ENCODE measurements at places on chromosomes 6 and 20.

GRCh38 chr20:18165553-18165952, 27.9 kb downstream of the KAT14 start:
- no peak for DNase-seq

DNA sequence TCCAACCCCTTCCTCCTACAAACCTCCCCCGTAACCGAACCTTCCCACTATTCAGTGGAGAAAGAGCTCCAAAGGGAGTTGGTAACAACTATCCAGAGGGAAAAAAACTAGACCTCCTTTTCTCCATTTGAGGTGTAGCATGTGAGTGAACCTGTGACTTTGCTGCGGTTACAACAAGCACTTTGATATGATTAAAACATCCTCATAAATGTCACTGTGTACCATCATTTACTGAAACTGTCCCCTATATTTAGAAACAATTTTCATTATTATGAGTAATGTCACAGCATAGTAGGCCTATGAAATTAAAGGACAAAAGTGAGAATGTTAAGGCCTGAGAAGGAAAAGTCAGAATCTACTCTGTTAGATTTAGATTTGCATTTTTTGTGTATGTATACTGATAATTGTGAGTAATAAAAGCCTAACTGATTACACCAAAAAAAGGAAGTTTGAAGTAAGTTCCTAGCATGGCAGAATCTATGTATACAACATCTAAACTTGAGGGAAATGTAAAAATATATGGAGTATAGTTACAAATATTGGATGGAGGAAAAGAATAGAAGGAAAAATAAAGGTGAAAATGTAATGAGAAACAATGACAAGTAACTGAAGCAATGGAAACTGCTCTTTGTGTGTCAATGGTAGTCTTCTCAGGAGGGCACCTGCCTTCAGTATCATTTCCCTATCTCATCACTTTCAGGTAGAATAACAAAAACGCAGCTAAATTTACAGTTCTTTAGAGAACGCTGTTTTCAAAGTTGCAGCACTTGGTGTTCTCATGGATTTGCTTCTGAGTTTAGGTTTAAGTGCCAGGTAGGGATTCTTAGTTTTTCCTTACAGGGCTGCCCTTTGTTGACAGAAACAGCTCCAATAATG, 145.9 kb downstream of the IMPG1 start:
- DNase-seq = no peak

GRCh38 chr20:38023181-38024001, 9.9 kb downstream of the TTI1 start:
- DNase-seq = no peak

DNA sequence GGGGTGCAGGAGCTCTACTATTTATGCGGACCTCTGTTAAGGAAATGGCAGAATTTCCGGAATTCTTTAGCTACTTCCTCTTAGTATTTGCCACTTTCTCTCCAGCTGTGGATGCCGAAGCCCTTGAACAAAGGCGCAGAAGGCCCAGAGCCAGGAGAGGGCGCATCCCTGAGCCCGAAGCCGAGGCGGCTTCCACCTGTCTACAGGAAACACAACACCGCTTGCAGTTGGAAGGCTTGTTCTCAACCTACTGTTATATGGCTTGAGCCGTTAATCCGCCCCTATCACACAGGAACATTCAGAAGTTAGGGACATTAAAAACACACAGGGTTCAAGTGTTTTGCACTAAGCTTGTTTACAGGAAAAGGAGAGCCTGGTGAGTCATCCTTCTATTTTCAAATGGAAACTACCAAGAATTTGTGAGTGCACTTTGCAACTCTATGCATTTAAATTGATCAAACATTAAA, 417.1 kb downstream of the BCKDHB start:
- no peak for DNase-seq

- DNase-seq = no peak
These were observed 115.1 kb downstream of the QKI start for GRCh38 chr6:163529605-163530004.

DNA sequence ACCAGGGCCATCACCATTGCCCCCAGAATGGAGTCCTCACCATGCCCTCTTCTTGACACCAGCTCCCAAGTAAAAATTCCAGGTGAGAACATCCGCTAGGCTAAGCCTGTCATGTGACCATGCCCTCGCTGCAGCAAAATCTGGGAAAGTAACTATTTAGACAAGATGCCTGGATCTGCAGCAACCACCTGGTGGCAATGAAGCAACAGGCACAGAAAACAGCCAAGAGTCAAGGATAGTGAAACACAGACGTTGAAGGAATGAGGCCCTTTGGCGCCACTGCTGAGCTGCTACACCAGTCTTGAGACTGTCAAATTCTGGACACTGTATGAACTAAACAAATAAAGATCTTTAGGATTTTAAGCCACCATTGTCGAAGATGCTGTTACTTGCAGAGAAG, 30.1 kb upstream of the TGM6 start:
- DNase-seq = no peak

DNA sequence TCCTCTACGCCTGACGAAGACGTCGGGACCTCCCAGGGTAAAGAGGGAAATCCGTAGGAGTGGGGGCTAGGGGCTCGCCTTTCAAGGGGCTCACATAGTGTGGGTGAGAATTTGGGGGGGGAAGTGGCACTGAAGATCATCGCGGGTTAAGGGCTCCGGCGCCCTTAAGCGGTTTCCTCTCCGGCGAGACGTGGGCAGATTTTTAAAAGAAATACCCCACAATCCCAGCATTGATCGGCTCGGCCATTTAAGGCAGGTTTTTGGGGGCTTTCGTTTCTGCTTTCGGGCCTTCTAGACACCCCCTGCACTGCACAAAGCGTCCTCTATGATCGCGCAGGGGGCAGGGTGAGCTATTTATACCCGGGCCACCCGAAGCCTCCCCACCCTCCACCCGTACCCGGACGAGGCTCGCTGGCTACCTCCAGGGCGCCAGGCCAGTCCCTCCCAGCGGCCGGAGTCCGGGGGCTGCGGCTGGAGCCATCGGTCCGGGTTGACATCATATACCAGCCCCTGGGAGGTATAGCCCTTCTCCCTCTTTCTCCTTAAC, 1.2 kb downstream of the NKX2-2 start:
- no peak for DNase-seq

GRCh38 chr6:73523434-73524123, 2.7 kb upstream of the EEF1A1 start:
- DNase-seq = peak; percentile 86

DNA sequence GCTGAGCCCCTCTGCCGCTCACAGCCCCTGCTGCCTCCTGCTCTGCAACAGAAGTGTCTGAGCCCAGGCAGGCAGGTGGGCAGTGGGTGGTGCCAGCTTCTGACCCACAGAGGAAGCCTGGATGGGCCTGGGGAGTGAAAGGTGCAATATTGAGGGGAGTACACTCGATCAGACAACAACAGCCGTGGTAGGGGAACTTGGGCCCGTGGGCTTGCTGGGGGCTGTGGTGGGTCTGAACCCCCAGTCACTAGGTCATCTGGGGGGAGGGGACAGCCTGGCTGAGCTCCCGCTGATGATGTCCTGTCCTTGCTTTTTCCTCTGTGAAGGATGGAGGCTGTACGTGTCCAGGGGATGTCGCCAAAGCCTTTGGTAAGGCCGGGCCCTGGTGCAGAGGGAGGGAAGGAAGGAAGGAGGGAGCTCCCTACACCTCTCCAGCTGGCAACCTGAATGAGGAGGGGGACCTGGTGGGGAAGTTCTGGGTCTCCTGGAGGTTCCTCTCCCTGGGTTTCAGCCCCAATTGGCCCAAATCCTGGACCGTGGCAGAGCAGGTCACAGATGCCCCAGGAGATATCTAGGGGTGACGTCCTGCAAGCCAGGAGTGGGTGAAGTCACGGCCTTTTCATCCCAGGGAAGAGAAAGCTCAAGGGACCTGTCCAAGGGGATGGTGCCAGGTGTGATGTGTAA, 47.2 kb downstream of the GMPR start:
- no peak for DNase-seq

- DNase-seq = no peak
These were observed 2.1 kb upstream of the VSX1 start for GRCh38 chr20:25083773-25084625.

- peak; percentile 48 for DNase-seq
These were observed 3.5 kb downstream of the NUP153 start for GRCh38 chr6:17703256-17703694.

GRCh38 chr6:129516005-129516404, 194.0 kb downstream of the ARHGAP18 start:
- no peak for DNase-seq

GRCh38 chr6:82712826-82713225, 349.2 kb downstream of the TPBG start:
- no peak for DNase-seq

GRCh38 chr6:37807656-37808055, 11.9 kb upstream of the ZFAND3 start:
- no peak for DNase-seq

DNA sequence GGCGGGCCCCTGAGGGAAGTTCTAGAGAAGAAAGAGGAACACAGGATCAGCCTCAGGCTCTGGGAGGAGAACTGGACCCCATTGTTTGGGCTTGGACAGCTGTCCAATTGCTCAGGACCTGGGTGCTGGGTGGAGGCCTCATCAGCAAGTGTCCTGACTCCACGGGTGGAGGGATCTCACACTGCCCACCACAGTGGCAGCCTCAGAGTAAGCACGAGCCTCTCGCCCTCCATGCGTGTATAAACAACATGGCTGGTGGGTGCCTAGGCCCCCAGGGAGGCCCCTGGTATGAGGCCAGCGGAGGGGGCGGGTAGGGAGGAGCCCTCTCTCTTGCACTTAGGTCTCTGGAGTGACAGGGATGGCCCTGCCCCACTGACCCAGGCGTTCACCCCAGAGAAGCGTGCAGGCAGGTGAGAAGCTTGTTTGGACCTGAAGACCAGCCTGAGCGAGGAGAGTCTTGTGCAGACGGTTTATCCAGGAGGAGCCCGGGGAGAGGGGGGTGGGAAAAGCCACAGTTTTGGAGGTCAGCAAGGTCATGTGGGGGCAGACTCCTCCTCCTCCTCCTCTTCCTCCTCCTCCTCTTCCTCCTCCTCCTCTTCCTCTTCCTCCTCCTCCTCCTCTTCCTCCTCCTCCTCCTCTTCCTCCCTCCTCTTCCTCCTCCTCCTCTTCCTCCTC, 41.9 kb upstream of the BHLHE23 start:
- no peak for DNase-seq

DNA sequence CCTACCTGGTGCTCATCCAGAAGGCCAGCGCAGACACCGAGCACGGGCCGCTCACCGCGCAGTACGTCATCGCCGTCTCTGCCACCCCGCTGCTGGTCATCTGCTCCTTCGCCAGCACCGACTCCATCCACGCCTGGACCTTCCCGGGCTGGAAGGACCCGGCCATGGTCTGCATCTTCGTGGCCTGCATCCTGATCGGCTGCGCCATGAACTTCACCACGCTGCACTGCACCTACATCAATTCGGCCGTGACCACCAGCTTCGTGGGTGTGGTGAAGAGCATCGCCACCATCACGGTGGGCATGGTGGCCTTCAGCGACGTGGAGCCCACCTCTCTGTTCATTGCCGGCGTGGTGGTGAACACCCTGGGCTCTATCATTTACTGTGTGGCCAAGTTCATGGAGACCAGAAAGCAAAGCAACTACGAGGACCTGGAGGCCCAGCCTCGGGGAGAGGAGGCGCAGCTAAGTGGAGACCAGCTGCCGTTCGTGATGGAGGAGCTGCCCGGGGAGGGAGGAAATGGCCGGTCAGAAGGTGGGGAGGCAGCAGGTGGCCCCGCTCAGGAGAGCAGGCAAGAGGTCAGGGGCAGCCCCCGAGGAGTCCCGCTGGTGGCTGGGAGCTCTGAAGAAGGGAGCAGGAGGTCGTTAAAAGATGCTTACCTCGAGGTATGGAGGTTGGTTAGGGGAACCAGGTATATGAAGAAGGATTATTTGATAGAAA, 2.0 kb downstream of the SLC35D3 start:
- DNase-seq = no peak

DNA sequence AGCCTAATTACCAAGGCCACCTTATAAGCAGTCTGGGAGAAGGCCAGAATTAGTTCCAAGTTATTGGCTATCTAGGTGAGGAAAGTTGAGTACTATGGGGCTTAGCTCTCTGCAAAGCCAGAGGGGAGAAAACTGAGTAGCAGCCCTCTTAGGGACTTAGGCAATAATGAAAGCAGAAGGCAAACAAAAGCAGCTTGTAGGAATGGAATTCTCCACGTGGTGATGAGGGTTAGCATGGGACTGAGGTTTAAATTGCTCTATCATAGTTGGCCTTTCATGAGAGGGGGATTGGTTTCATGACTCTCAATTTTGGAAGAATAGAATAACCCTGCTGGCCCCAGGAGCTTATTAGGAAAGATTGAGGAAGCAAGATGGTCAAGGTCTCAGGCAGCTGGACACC, 7.0 kb upstream of the UBE2J1 start:
- DNase-seq = no peak

DNA sequence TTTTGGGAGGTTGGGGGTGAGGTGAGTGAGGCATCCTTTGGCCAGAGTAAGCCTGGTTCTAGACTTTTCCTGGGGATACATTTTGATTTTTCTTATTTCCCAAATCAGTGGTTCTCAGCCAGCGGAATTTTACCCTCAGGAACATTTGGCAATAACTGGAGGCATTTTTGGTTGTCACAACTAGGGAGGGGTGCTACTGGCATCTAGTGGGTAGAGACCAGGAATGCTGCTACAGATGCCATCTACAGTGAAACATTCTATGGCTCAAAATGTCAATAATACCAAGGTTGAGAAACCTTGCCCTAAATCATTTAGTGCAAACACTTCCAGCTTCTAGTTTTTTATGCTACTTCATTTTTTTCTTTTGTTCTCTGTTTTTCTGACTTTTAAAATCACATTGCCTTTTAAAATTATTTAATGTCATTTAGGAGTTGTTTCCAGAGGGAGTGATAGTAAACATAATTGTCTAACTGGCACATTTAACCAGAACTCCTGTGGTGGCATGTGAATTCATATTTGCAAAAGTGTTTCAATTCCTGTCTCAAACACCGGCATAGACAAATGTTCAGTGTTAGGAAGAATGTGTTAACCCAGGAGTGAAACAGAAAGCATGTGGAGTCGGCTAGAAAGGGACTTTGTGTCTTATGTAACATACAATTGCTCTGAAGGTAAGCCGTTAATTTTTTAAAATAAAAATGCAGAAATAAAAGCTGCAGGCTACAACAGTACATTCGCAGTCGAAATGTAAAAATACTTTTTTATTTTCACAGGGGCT, 59.0 kb downstream of the QRSL1 start:
- no peak for DNase-seq

DNA sequence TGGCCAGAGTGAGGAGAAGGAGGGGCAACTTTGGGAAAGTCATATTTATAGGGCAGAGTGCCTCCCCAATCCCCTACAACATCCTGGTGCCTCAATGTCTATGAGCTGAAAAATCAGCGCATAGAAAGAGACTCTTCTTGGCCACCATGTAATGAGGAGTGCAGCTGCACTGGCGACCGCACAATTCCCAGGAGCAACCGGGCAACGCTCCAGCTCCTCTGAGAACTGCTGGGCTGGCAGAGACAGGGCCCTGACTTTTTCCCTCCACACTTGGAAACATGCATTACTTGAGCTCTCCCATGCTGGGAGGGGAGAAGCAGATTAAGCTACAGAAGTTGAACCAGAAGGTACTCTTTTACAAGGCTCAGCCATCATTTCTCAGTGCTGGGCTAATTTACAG, 31.4 kb upstream of the MARCKS start:
- no peak for DNase-seq

DNA sequence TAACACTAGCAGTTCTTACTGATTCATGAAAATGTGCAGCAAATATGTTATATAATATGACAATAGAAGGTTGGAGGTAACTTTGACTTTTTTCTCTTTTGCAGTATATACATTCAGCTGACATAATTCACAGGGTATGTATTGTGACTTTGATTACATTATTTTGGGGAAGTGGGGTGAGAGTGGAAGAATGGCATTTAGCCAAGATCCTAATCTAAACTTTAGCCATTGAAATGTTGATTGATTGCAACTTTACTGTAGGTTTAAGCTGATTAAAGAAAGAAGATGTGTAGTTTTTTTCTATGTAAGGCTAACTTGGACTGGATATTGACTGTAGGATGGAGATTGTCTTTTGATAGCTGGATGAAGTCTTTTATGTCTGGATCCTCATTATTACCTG, 46.0 kb downstream of the MAPK14 start:
- DNase-seq = no peak
